Neural crest cell (in vitro differentiated cells): ENCODE measurements at places on chromosomes 13 and 19. TPM values are rescaled to one million over a fixed set of nuclear protein-coding genes. Genes with fewer than 3 reads are reported as not detected.

The GPR12 gene
- total RNA-seq = 0.14 TPM in 2 replicates

The TEX30 gene
- 22.7 and 23.3 TPM in 2 replicates for total RNA-seq

- no peak for DNase-seq
- H3K36me3 ChIP-seq = no peaks in the 10 kb centered on the region
- no peaks in the 10 kb centered on the region for H3K27me3 ChIP-seq
Measured at GRCh38 chr13:63128716-63129115, 1713.1 kb upstream of the PCDH20 start.

The SIGLECL1 gene
- total RNA-seq = not detected in 2 replicates

The NEK5 gene
- total RNA-seq = 0.12 and 0.27 TPM in 2 replicates

GRCh38 chr13:99085139-99085807 lies 107.4 kb upstream of the DOCK9 start:
- DNase-seq = no peak
- H3K27ac ChIP-seq = no peak overlapping the region
- H3K27me3 ChIP-seq = peaks cover 48% of the 10 kb centered on the region
- no peaks in the 10 kb centered on the region for H3K36me3 ChIP-seq
- H3K4me1 ChIP-seq = peaks cover 14% of the 10 kb centered on the region

GRCh38 chr13:29538652-29539040 lies 56.8 kb downstream of the SLC7A1 start:
- peaks cover 18% of the 10 kb centered on the region for H3K4me1 ChIP-seq
- H3K27me3 ChIP-seq = no peaks in the 10 kb centered on the region
- H3K27ac ChIP-seq = no peak overlapping the region
- peaks cover 11% of the 10 kb centered on the region for H3K36me3 ChIP-seq
- H3K4me3 ChIP-seq = no peak overlapping the region

- peaks cover 4% of the 10 kb centered on the region for H3K36me3 ChIP-seq
- no peaks in the 10 kb centered on the region for H3K27me3 ChIP-seq
- H3K4me1 ChIP-seq = no peaks in the 10 kb centered on the region
- no peak overlapping the region for H3K4me3 ChIP-seq
Measured at GRCh38 chr13:54965881-54966280, 1937.3 kb downstream of the OLFM4 start.

DNA sequence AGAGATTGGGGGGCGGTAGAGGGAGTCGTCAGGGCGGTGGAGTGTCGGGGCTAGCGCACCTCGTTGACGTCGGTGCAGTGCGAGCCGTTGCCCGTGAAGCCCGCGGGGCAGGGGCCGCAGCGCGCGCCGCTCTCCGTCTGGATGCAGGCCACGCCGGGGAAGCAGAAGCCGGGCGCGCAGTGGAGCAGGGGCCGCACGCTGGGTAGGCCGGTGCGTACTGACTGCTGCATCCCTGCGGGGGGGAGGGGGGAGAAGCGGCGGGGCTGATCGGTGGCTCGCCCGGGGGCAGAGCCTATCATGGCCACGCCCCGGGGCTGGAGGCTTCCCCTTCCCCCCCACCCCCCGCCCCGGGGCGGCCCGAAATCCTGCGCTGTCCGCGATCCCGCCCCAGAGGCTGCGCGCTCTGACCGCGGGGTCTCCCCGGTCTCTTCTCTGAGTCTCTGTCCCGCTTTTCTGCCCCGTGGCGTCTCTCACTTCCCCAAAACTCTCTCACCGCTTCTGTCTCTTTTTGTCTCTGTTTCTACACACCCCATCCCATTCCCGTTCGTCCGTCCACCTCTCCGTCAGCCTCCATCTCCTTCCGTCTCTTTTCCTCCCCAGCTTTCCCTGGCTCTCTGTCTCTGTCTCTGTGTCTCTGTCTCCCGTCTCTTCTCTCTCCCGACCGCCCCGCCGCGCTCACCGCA lies 1.1 kb downstream of the COMP start:
- H3K4me1 ChIP-seq = peaks cover 23% of the 10 kb centered on the region
- H3K4me3 ChIP-seq = no peak overlapping the region
- no peak overlapping the region for H3K27ac ChIP-seq
- H3K27me3 ChIP-seq = peaks cover 94% of the 10 kb centered on the region
- DNase-seq = no peak
- H3K36me3 ChIP-seq = no peaks in the 10 kb centered on the region
